ENCODE measurements at places on chromosomes 1 and 21.

DNA sequence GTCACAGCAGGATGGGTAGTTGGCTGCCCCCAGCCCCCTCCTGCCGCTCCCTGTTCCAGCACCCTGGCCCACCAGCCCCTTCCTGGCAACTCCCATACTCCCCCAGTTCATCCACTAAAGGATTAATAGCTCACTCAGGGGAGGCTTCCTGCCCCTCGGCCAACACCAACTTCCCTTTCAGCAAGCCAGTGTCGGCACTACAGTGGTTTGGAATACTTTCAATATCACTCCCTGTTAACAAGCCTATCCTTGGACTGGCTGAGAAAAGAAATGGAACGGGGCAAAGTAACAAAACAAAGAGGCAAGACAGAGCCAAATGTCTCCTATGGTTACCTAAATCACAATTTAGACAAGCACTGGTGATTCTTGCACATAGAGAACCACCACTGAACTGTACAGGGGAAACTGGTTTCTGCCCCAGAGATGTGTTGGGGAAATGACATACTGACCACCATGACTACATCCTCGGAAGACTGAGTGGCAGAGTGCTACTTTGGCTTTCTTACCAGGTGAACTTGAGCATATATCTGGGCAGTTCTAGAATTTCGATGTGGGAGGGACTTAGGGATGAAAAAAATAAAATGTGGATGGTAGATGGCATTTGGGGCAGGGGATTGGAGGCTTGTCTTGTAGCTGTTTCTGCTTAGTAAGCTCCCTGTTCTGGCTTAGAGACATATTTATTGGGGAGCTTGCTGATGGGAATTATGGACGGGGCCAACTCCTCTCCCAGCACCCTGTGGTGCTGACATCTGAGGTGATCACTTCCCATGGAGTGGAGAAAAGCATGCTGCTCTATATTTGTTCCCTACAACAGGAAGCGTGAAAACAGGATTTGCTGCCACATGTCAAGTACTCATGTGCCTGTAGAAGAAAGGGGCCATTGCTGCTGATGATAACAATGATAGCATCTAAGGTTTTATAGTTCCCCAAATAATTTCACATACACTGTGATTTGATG lies 7.1 kb upstream of the CAPN2 start:
- no peak for DNase-seq

DNA sequence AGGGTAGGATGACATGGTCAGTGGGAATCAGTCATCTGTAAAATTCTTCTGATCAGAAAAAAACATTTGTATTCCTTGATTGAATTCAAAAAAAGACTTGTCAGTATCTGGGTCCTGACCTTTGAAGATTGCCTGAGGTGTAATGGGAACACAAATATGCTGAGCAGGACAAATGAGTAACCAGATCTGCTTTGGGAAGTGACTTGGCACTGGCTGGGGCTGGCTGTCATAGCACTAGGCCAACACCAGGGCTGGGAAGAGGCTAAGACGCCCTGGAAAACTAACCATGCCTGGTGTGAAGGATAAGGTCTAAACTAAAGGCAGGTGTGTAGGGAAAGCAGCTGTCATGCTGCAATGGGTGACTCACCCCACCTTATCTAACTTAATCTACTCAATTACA lies 452.9 kb upstream of the BEND5 start:
- no peak for DNase-seq

GRCh38 chr1:45512641-45513054 lies 9.0 kb downstream of the PRDX1 start:
- no peak for DNase-seq

DNA sequence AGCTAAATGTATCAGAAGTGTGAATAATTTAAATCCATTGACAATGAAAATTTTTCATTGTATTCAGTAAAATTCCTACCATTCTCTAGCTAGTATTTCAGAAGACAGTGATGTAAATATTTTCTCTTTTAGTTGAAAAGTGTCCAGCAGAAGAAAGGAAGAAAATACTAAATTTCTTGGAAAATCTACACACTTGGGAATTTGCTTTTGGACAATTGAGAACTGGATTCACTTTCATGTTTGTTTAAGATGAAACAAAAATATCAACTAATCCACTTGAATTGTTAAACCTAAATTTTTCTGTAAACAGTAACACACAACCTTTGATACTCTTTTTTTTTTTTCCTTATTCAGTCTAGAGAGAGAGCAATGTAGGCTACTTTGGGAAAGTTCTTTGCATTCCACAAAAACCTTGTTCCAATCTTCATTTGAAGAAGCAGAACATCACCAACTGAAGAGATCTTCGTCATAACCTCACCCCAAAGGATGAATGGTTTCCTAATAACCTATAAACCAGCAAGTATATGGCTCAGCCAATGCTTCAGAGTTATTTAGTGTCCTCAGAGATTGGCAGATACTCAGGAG lies 155.1 kb upstream of the GORAB start:
- no peak for DNase-seq

- DNase-seq, result no peak
Measured at GRCh38 chr1:20373286-20373685, 82.6 kb downstream of the VWA5B1 start.

GRCh38 chr1:231729544-231729943 lies 103.0 kb downstream of the DISC1 start:
- DNase-seq, result no peak

DNA sequence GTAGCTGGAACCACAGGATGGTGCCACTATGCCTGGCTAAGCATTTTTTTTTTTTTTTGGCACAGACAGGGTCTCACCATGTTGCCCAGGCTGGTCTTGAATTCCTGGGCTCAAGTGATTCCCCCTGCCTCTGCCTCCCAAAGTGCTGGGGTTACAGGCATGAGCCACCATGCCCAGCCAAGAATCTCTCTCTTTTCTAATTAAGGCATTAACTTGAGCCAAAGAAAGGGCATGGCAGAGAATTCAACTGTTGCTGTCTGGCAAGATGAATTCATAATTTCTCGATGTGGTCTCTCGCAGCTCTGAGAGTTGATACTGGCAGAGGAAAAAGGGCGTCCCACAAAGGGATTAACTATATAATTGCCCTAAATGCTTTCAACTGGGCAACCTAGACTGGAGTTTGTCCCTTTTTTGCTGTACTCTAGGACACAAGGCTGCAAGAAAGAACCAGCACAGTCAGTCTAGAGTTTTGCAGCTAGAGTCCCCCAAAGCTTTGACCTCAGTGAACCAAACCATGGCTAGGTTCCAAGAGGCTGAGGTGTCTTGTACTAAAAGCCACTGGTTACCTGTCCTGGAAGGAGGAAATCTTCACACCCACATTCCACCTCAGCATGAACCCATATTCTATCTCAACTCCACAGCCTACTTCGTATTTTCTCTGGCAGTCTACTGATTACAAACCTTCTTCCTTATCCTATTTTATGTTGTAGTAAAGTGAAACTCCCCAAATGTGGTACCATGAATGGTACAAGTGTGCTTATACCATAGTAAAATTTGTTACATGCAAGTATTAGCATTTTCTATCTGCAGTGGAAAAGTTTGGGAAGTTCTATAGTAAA lies 51.2 kb downstream of the OPTC start:
- no peak for DNase-seq

GRCh38 chr1:54488065-54488750 lies 59.8 kb upstream of the ACOT11 start:
- DNase-seq, result peak; percentile 71

DNA sequence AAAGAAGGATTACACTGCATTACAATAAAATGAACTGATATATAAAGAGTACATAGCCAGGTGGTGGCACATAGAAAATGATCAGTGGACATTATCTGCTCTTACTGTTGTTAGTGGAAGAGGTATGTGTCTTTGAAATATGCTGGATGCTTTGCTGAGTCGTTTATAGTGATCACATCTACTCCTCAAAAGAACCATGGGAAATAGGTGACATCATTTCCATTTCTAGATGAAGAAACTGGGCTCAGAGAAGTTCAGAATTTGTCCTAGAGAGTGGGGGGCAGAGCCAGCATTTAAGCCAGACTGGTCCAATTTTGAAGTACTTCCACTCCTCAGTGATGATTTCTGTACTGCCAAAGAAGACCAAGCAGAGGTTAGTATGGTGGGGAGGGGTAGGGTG lies 34.0 kb upstream of the BACH1 start:
- no peak for DNase-seq

Measured in activated gamma-delta T cell (primary cell).